Omental fat pad (tissue), 4 donors: ENCODE measurements at places on chromosomes 4 and X.

GRCh38 chr4:137124278-137124932 is 407.9 kb downstream of the PCDH18 start:
- no peak for DNase-seq

DNA sequence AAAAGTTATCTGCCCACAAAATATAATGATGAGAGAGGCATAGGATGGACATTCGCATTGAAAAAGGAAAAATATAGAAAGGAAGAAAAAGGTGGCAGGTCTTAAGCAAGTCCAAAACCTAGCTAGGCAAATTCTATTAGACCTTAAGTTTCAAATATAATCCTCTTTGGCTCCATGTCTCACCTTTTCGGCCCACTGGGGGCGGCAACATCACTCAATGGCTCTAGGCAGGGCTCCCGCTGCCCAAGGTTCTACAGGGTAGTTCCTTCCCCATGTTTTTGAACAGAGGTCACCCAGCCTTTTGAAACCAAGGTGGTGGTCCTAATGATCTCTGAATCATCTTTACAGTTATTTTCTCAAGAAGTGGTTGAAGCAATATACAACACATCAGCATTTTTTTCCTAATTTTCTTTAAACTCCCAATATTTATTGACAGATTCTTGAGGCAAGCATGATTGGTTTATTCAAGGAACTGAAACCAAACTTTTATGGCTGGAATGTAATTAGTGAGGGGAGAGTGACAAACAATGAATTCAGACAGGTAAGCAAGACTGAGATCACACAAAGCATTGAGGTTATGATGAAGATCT is 309.4 kb downstream of the ANTXR2 start:
- no peak for DNase-seq

- no peak for DNase-seq
Measured at GRCh38 chr4:77127837-77128621, 29.0 kb upstream of the CCNG2 start.

- DNase-seq, result no peak
Measured at GRCh38 chr4:12120968-12121367, 692.3 kb upstream of the HS3ST1 start.

- DNase-seq, result no peak
Measured at GRCh38 chrX:54288277-54288676, 69.6 kb downstream of the WNK3 start.

DNA sequence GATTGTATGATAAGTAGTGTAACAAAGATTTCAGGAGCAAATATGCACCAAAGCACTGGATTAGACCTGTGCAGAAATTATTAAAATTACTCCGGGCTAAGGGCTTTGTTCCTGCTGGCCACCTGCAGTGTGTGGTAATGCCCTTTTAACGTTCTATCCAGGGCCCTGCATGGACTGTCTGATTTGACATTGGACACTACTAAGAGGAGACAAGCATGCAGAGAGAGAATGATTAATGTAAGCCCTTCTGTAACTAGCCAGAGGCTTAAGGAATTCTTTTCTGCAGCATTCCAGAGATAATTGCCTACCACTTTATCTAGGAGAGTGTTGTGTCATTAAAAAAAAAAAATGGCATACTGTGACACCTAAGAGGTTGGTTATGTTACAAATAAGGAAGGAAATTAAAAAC is 117.0 kb downstream of the PCDH7 start:
- DNase-seq, result no peak

GRCh38 chrX:30905321-30905720 is 16.3 kb upstream of the TAB3 start:
- DNase-seq, result no peak

DNA sequence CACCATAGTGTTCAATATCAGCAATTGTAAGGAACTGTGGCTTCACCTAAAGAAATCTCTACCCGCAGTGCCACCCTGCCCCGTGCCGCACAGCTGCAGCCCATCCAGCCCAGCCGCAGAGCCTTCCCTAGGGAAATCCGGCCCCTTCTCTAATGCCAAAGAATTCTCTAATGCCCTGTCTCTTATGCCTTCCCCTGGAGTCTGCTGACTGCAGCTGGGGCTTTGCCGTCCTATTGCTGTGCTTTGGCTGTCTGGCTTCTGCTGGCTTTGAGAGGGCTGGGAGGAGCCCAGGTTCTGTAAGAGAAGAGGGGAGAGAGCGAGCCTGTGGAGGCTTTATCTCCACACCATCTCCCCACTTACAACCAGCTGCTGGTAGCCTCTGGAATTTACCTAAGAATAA is 85.9 kb upstream of the HELT start:
- no peak for DNase-seq

GRCh38 chr4:3408793-3409330 is 32.9 kb upstream of the HGFAC start:
- DNase-seq, result no peak

GRCh38 chr4:176134670-176135069 is 60.7 kb downstream of the SPATA4 start:
- no peak for DNase-seq

DNA sequence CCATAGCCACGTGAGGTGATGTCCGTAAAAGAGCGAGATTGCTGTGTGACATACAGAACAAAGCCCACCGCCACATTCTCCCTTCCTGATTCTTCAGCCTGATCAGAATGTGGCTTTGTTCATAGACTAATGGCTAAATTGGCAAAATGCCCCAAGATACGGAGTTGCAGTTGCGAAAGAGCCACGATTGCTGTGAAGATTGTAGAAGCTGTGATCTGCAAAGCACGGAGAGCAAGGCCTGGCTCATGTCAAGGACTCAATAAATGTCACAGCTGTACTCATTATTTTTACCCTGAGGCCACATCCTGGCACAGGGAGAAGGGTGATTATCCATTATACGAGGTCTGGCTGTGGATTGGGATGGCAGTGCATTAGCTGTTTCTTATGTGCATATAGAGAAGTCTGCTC is 34.2 kb downstream of the ARSD start:
- no peak for DNase-seq

- no peak for DNase-seq
Measured at GRCh38 chrX:108541286-108541685, 101.6 kb downstream of the COL4A5 start.

- DNase-seq, result no peak
Measured at GRCh38 chrX:11287505-11287904, 5.7 kb upstream of the AMELX start.

DNA sequence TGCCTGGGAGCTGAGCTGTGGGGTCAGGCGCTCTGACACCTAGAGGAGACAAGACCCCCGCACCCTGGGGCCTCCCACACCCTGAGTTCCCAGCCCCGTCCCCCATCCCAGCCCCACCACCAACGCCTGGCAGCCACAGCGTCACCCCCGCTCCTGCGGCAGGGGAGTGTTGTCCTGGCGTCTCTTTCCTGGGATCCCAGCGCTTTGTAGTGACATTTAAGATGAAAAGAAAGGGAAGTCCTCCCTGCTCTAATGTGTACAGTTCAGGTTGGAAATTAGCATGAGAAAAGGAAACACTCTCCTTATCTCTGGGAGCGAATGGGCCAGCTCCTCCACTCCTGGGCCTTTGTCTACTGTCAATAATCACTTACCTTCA is 112.1 kb downstream of the FAM53A start:
- no peak for DNase-seq

DNA sequence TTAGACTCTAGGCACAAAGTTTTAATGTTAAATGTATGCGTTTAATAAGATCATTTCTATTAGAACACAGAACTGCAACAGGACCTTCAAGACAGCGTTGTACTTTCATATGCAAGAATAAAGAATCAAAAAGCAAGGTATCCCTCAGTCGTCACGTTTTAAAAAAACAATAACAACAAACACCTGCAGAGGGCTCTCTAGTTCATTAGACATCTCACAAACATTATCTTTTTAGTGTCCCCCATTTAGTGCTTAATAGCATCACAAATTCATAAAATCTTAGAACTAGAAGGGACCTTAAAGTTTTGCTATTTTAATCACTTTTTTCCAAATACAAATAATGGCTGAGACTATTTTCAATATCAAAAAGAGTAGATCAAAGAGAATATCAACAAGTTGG is 236.6 kb downstream of the DCHS2 start:
- DNase-seq, result no peak

- no peak for DNase-seq
Measured at GRCh38 chrX:107559506-107559905, 68.8 kb upstream of the PRPS1 start.
